ENCODE measurements at places on chromosomes 3 and 15.

DNA sequence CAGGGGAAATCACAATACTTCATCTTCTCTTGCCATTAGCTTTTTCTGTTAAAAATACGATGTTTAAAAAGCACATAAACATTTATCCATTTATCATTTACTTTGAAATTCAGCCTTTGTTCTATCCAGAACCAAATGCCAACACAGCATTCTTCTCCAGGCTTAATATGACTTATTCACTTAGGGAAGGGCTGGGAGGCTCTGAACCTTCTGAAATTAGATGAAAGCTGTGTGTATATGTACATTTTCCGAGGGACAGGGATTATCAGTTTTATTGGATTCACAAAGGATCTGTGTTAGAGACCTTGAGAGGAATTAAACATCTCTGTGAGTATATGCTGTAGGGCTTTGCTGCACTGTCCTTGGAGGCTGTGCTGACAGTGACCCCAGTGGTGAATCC is 210.6 kb upstream of the UBE3A start:
- no peak for DNase-seq

- DNase-seq = no peak
Observed at GRCh38 chr3:29144807-29145206, 136.1 kb upstream of the RBMS3 start.

GRCh38 chr3:129543156-129543790 is at the start of gene H1-8:
Gene H1-8 (plus strand): TSS chr3:129543175. CDS start chr3:129543219, 44 bp downstream.
- DNase-seq = no peak

GRCh38 chr3:133742351-133743091 is 3.7 kb upstream of the TF start:
- no peak for DNase-seq

- DNase-seq = no peak
Observed at GRCh38 chr3:38049358-38050126, 10.5 kb downstream of the DLEC1 start.

GRCh38 chr3:144380849-144381248 is 409.2 kb downstream of the DIPK2A start:
- DNase-seq = no peak

DNA sequence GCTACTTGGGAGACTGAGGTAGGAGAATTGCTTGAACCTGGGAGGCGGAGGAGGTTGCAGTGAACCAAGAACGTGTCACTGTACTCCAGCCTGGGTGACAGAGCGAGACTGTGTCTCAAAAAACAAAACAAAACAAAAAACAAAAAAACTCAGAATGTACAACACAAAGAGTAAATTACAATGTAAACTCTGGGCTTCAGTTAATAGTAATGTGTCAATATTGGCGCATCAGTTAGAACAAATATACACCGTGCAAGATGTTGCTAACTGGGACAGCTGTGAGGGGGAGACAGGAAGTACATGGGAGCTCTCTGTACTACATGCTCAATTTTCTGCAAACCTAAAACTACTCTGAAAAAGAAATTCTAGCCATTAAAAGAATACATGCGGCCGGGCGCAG is 23.5 kb upstream of the TRPM1 start:
- DNase-seq = no peak

GRCh38 chr3:10808974-10809373 is 7.1 kb upstream of the SLC6A11 start:
- no peak for DNase-seq

DNA sequence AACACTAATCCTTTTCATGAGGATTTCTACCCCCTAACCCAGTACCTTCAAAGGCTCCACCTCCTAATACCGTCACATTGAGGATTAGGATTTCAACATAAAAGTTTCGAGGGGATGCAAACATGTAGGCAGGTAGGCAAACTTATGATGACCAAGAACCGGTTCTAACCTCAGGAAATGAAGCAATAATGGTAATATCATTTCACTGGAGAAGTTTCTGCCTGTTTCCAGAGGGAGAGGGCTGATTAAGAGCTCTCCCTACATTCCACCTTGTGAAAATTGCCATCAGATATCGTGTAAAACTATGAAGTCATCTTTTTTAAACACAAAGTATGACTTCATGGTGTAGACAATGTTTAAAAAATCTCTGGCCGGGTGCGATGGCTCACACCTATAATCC is 31.6 kb downstream of the NKIRAS1 start:
- DNase-seq = no peak

DNA sequence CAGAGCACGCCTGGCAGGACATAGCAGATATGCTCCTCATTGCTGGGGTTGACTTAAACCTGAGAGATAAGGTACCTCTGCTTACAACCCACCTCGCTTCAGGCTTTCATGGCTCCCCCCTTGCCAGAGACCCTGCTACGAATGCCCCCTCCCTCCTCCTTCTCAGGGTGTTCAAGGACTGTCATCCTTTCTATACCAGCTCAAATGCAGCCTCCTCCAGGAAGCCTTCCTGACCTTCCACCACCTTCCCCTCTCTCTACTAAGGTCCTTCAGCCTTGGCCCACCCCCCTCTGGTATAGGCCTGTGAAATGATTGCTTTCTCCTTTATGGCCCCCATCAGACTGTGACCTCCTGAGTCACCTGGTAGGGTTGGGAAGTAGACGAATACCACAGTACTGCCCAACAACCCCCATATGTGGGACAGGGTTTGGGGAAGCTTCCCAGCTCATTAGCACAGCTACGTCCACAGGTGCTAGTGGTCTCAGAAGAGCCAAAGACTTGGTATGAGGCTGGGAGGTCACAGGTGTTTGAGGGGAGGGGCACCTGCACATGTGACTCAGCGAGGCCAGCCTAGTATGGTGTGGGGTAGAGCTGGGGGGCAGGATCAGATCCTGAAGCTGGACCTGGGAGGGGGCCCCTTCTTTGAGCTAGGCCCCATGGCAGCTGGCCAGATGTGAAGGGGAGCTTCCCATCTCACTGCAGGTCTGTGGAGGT is 32.0 kb downstream of the ANKDD1A start:
- no peak for DNase-seq

GRCh38 chr3:46847744-46848143 is 15.5 kb downstream of the MYL3 start:
- no peak for DNase-seq

DNA sequence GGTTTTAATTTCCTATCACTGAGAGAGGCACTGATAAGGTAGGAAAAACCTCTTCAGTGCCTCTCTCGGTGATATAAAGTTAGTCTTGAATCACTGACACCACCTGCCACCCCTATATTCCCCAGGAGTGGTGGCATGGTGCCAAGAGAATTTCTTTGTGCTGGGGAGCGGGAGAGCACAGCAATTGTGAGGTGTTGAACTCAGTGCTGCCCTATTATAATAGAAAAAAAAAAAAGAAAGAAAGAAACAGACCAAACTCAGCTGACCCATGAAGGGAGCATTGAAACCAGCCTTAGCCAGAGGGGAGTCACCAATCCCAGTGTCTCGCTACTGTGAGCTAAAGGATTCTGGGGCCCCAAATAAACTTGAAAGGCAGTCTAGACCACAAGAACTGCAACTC is 201.4 kb upstream of the STT3B start:
- no peak for DNase-seq

DNA sequence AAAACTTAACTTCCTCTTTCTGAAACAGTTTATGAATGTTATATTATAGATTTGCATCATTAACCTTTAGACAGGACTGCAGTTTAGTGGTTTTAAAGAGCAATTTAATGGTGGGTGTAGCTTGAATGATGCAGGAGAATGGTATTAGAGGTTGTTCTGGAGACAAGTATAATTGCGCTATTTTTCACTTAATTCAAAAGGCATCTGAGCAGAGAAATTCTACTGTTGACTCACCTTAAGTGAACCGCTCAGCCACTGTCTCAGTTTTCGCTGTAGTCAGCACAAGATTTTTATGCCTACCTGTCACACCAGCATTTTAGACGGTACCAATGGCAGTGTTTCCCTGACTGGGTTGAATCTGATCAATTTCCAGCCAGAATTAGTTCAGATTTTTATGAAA is 348.8 kb upstream of the DCBLD2 start:
- DNase-seq = peak; percentile 53

DNA sequence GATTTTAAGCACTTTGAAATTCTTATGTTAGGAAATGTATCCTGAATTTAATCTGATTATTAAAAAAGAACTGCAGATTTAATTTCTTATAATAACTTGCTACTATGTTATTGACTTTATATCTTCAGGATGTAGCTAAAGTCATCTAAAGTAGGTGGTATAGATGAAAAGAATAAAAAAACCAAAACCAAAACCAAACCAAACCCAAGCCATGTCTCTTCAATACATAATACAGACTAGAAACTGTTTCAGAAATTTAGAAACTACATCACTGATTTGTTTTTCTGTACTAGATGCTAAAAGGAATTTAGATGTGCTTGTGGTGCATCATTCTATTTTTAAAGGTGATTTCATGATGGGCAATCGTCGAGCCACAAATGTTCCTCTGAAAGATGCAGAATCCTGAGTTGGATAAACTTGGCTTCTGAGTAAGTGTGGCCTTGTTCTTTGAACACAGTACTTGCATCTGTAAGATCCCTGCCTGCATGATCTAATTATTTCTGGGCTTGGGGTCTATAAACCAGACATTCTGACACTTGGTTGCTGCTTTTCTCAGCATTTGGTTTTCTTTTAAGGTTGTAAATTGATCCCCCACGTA is 287.1 kb upstream of the SUCLG2 start:
- no peak for DNase-seq

GRCh38 chr3:27289769-27290413 is 79.3 kb downstream of the NEK10 start:
- no peak for DNase-seq

DNA sequence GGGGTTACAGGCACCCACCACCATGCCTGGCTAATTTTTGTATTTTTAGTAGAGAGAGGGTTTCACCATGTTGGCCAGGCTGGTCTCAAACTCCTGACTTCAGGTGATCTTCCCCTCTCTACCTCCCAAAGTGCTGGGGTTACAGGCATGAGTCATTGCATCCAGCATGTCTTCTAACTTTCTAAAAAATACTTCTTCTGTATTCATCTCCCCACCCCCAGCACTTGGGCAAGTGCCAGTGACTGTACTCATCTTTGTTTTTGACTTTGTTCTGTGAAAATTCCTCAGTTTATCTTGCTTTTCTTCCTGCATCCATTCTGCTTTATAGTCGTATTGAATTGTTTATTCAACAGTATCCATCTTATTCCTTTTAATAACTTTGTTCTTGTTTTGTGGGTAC is 47.6 kb downstream of the ARIH1 start:
- DNase-seq = no peak

GRCh38 chr3:10774825-10775224 is 41.2 kb upstream of the SLC6A11 start:
- DNase-seq = no peak

DNA sequence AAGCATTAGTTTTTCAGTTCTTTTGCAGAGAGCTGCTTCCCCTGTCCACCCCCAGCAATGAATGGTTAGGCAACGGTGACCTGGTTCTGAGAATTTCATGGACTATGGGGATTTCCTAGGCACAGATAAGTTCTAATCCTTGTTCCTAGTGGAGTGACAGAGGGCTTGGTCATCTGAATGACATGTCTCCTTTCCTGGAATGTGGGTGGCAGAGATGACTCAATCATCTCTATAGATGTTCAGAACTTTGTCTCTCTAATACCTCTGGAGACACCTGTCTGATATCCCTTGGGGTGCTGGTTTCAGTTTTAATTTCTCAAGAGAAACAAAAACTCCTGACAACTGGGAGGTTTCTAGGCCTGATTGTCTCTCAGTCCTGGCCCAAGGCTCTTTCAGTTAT is 10.4 kb downstream of the PLA2G4E start:
- DNase-seq = no peak

- no peak for DNase-seq
Observed at GRCh38 chr3:105733356-105733755, 135.5 kb downstream of the CBLB start.

- DNase-seq = no peak
Observed at GRCh38 chr15:96087180-96087884, 243.2 kb upstream of the NR2F2 start.

DNA sequence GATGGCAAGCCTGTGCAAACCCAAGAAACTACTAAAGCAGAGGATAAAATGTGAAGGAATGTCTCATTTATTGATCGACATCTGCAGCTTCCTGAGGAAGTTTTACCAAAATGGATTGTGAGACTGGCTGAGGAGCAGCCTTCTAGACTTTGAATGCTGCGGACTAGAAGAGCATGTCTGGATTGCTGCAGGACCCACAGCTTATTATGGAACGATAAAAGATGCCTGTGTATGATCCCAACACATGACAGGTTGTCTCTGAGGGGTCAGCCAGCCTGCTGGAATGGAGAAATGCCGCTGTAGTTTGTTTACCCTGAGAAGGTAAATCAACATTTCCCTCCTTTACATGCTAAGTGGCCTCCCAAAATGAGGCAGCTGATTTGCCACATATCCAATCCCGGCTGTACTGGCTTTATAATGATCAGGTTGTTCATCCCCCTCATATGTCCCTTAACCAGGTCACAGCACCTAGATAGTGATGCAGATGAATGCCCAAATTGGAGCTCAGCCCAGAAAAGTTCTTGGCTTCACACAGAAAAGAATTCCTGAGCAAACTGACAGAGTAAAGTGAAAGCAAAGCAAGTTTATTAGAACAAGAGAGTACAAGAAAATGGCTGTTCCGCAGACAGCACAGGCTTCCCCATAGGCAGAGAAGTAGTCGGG is 63.9 kb downstream of the IL12A start:
- no peak for DNase-seq

- no peak for DNase-seq
Observed at GRCh38 chr3:184604039-184604601, 42.5 kb downstream of the EPHB3 start.

- DNase-seq = no peak
Observed at GRCh38 chr3:58434168-58434504, 504 bp upstream of the PDHB start.

GRCh38 chr15:32029862-32030781 is at the start of gene CHRNA7:
Gene CHRNA7 (plus strand): TSS chr15:32030515. CDS start chr15:32030595, 80 bp downstream.
- DNase-seq = no peak

GRCh38 chr15:66440501-66440900 is 53.8 kb downstream of the MAP2K1 start:
- DNase-seq = no peak

GRCh38 chr3:99945328-99945995 is 127.8 kb downstream of the CMSS1 start:
- DNase-seq = no peak

GRCh38 chr15:100230784-100231183 is 111.0 kb downstream of the ADAMTS17 start:
- DNase-seq = no peak

- no peak for DNase-seq
Observed at GRCh38 chr15:29765898-29766527, 56.3 kb downstream of the TJP1 start.

DNA sequence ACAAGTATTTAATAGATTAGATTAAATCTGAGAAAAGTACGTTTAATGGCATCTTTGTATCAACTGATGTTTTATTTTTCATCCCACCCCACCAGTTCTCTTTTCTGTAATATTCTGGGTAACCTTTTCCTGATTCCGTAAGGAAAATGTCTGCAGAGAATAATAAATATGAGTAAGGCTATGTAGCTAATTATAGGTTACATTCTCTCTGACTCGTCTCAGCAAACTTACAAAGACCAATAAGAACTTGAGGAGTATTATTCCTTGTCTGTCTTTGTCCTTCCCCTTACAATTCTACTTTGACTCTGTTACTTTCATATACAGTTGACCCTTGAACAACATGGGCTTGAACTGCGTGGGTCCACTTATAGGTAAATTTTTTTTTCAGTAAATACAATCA is 12.1 kb downstream of the SNAP23 start:
- DNase-seq = no peak

- DNase-seq = no peak
Observed at GRCh38 chr3:108388136-108389132, 92.1 kb downstream of the HHLA2 start.

All from HS-27A (cell line).